Nucleus accumbens (tissue), 56 donors: ENCODE measurements at places on chromosomes 4 and X.

- DNase-seq, result no peak
Observed at GRCh38 chr4:6362896-6363295, 93.2 kb downstream of the WFS1 start.

DNA sequence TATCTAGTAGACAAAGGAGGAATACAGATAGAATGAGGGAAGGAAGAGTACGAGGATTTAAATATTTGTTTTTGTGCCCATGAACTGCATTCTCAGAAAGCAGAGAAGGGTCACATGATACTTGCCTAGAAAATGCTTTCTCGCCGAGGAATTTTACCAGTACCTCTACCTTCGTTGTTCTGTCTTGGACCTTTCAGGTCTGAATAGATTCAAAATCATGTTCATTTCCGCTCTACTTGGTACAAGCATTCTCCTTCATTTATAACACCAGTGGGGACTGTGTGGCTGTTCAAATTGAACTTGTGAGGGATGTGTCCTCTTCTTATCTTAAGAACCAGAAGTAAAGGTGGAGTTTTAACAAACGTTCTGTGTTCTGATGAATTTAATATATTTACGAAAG is 1.9 kb downstream of the USP38 start:
- no peak for DNase-seq

DNA sequence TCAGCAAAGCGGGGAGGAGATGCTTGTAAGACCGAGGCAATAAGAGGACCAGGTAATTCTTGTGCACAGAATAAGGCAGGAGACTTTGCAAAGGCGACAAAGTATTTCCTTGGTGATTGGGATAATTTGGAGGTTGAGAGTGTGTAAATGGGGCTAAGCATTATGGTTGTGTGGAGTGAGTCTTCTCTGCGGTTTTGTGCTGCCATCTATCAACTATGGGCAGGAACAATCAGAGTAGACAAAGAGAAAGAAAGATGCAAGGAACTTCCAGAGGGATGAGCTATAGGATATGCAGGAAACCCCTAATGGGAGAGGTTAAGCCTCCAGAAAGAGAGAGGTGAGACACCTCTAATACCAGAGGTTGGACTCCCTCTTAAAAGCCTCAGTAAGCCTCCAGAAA is 339.8 kb downstream of the PAPSS1 start:
- DNase-seq, result no peak

- DNase-seq, result no peak
Observed at GRCh38 chr4:182091128-182091527, 152.1 kb upstream of the TENM3 start.

DNA sequence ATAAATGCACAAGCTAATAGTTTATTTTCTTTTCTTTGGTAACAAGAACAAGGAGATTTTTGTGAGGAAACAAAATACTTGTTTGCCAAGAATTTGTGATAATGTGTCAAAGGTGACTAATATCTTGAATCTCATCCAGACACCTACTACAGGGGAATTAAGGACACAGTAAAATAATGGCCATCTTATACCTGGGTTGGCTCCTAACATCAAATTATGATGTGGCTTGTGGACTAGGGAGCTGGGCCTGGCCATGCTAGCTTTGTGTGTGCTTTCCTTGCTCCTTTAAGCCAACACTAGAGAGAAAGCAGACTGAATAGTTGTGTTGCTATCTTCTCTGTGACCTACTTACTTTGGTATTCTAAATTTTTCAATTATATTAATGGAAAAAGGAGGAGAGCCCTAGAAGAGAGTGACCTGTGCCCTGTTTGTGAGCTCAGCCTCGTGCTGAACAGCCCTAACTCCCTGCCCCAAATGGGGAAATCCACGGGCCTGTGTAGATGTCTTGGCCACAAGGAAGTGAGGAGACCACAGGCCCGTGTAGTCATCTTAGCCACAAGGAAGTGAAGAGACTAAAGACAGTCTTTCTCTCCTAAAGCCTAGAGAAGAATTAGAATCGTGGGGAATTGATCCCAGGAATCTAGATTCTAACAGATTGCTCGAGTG is 23.3 kb downstream of the ARHGAP24 start:
- DNase-seq, result no peak

GRCh38 chrX:140389331-140389730 is 115.5 kb downstream of the SOX3 start:
- no peak for DNase-seq

- DNase-seq, result no peak
Observed at GRCh38 chr4:154686838-154687237, 57.0 kb upstream of the LRAT start.
